ENCODE measurements at places on chromosomes 12 and 14. TPM values are rescaled to one million over a fixed set of nuclear protein-coding genes. Genes with fewer than 3 reads are reported as not detected.

- no peak for DNase-seq
- H3K27me3 ChIP-seq = no peaks in the 10 kb centered on the region
- H3K36me3 ChIP-seq = no peaks in the 10 kb centered on the region
- no peaks in the 10 kb centered on the region for H3K4me1 ChIP-seq
- no peak overlapping the region for H3K4me3 ChIP-seq
Measured at GRCh38 chr14:79225815-79226214, 985.5 kb downstream of the DIO2 start.

DNA sequence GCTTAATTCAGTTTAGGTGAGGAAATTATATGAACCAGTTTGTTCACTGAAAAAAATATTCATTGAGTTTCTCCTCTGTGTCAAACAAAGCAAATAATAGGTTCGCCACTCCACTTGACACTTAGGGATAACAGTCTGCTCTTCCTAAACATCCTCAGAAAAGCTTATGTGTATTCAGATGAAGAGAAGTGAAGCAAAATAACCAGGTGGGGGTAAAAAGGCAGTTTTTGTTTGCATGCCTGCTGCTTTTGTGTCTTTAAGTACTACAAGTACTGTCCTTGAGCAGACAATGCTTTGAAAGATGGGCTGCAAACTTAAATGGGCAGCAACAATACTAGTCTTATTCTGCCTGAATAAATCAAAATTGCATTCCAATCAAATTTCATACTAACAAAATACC lies 910.7 kb upstream of the MDGA2 start:
- no peaks in the 10 kb centered on the region for H3K4me1 ChIP-seq
- H3K36me3 ChIP-seq = no peaks in the 10 kb centered on the region
- no peak overlapping the region for H3K27ac ChIP-seq

- H3K27me3 ChIP-seq = no peaks in the 10 kb centered on the region
- H3K27ac ChIP-seq = no peak overlapping the region
- no peaks in the 10 kb centered on the region for H3K36me3 ChIP-seq
- no peak for DNase-seq
Measured at GRCh38 chr14:70785556-70785955, 23.8 kb downstream of the MAP3K9 start.

GRCh38 chr12:93714382-93714781 lies 37.2 kb downstream of the CRADD start:
- H3K27ac ChIP-seq = no peak overlapping the region
- no peaks in the 10 kb centered on the region for H3K4me1 ChIP-seq
- H3K4me3 ChIP-seq = no peak overlapping the region
- H3K36me3 ChIP-seq = no peaks in the 10 kb centered on the region
- no peak for DNase-seq

DNA sequence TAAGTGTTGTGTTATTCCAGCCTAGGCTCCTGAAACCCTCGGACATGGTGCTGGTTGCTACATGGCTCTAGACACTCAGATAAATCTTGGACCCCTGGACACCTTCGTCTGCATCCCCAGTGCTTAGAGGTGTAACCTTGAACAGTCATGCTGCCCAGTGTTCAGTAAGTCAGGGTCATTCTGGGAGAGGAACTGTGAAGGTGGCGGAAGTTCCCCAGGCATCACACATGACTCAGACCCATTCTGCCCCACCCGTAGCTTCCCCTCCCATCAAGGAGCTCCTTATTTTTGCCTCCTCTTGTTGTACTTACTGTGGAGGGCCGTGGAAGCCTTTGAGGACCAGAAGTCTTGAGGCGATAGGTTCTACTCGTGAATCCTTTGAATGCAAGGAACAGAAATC lies 18.1 kb upstream of the SSPN start:
- no peaks in the 10 kb centered on the region for H3K27me3 ChIP-seq
- no peak overlapping the region for H3K4me3 ChIP-seq
- no peaks in the 10 kb centered on the region for H3K4me1 ChIP-seq
- H3K27ac ChIP-seq = no peak overlapping the region
- H3K36me3 ChIP-seq = no peaks in the 10 kb centered on the region
- no peak for DNase-seq

DNA sequence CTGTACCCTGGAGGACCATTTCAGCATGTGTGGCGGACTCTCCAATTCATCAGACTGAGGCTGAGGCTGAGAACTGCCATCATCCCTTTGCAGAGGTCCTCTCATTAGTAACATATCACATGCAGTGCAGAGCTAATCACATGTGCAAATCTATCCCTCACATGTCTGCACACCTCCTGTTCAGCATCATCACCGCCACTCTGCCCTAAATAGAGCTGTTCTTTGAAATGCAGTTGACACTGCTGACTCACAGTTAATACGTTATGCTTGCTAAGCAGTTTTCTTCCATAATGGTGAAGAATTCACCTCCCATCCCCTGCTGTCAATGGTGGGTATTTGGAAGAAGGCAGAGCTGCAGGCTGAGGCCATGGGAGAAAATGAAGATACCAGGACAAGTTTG lies 85.0 kb upstream of the ANO2 start:
- no peak for DNase-seq
- no peaks in the 10 kb centered on the region for H3K27me3 ChIP-seq
- H3K4me3 ChIP-seq = no peak overlapping the region
- no peaks in the 10 kb centered on the region for H3K36me3 ChIP-seq
- no peak overlapping the region for H3K27ac ChIP-seq

- peaks cover 4% of the 10 kb centered on the region for H3K4me1 ChIP-seq
- H3K27ac ChIP-seq = no peak overlapping the region
- no peak overlapping the region for H3K4me3 ChIP-seq
- H3K36me3 ChIP-seq = no peaks in the 10 kb centered on the region
- DNase-seq = no peak
Measured at GRCh38 chr12:62681306-62681705, 214.7 kb downstream of the MON2 start.

DNA sequence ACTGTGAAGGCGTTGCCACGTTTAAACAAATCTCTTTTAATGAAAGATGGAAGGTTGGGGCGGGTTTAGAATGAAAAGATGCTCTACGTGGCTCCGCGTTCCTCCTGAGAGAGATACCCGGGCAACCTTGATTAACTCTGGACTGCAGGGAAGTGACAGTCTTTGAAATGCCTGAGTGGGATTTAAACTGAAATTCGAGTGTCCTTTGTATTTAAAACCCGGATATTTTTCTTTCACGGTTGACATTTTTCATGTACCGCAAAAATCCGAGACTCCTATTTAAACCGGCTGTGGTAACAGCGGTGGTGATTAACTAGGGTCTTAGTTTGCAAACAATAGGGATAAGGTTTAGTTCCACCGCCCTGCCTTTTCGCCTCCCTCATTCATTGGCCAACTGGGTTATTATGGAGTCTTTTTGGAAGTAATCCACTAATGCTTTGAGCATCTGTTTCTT lies 707 bp downstream of the G2E3 start:
- no peak overlapping the region for H3K27ac ChIP-seq
- DNase-seq = no peak
- peak overlapping the region; percentile 84 for H3K4me3 ChIP-seq
- H3K4me1 ChIP-seq = no peaks in the 10 kb centered on the region
- no peaks in the 10 kb centered on the region for H3K27me3 ChIP-seq

- H3K27me3 ChIP-seq = peaks cover 2% of the 10 kb centered on the region
- peaks cover 20% of the 10 kb centered on the region for H3K36me3 ChIP-seq
- no peak overlapping the region for H3K27ac ChIP-seq
- DNase-seq = no peak
- H3K4me1 ChIP-seq = no peaks in the 10 kb centered on the region
Measured at GRCh38 chr14:61733972-61734371, 28.2 kb upstream of the SNAPC1 start.

DNA sequence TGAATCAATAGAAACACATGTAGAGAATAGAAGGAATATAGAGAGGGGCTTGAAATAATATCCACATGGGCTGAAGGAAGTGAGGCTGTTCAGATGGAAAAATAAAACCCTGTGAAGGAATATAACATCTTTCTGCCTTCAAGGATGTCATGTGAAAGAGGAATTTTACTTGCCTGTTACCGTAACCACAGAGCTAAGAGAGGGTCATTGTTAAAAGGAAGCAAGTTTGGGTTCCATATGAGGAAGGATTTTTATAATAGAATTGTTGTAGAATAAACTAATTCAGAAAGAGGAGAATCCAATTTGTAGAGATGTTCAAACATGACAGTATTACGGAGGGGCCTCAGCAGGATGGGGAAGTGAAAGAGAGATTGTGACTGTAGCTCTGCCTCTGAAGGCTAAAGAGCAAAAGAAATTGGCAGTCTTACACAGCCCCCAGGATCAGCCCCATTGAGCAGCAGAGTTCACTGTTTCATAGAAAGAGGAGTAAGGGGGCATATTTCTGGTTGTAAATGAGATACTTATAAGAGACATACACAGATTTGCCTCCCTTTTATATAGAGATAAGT lies 41.8 kb upstream of the PTPRR start:
- peaks cover 1% of the 10 kb centered on the region for H3K27me3 ChIP-seq
- no peaks in the 10 kb centered on the region for H3K36me3 ChIP-seq
- H3K4me3 ChIP-seq = no peak overlapping the region
- H3K4me1 ChIP-seq = no peaks in the 10 kb centered on the region
- DNase-seq = no peak

DNA sequence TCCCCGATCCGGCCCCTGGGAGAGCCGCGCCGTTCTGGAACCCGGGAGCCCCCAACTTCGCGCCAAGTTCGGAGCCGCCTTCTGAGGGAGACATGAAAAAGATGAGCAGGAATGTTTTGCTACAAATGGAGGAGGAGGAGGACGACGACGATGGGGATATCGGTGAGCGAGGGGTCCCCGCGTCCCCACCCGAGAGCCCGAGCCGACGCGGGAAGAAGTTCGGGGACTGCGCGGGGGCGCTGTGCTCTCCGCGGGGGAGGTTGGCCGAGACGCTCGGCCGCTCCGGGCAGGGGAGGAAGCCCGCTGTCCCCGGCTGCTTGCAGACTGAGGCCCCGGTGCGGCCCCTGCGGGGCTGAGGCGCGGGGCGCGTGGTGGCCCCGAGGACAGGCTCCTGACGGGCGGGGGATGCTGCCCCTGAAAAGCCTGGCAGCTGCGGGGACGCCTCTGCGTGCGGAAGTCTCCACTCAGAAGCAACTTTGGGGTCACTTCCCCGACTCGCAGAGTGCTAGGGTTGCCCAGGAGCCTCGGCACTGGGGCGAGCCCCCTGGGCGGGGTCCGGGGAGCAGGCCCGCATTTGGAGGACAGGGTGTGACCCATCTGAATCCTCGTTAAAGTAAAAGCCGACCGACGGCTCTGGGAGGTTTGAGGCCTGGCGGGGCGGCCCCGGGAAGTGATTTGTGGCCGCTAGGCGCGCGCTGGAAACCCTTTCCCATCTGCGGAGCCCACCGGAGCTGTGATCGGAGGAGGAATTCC lies 511 bp downstream of the ANO6 start:
- no peaks in the 10 kb centered on the region for H3K4me1 ChIP-seq
- peak; percentile 74 for DNase-seq
- peak overlapping the region; percentile 94 for H3K4me3 ChIP-seq
- no peaks in the 10 kb centered on the region for H3K27me3 ChIP-seq
- H3K36me3 ChIP-seq = no peaks in the 10 kb centered on the region

- no peaks in the 10 kb centered on the region for H3K27me3 ChIP-seq
- no peaks in the 10 kb centered on the region for H3K4me1 ChIP-seq
- no peaks in the 10 kb centered on the region for H3K36me3 ChIP-seq
Measured at GRCh38 chr14:96191841-96192462, 12.7 kb upstream of the BDKRB2 start.

DNA sequence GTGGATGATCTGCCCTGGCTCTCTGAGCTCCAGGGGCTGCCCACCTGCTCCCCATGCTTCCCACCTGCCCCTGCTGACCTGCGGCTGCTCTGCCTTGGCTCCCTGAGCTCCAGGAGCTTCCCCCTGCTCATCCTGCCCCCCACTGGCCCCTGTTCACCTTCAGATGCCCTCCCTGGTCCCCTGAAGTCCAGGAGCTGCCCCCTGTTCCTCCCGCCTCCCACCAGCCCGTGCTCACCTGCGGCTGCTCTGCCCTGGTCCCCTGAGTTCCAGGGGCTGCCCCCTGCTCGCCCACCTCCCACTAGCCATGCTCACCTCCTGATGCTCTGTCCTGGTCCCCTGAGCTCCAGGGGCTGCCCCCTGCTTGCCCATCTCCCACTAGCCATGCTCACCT lies 219.7 kb downstream of the TMEM121 start:
- DNase-seq = no peak
- H3K4me1 ChIP-seq = no peaks in the 10 kb centered on the region
- H3K27me3 ChIP-seq = no peaks in the 10 kb centered on the region
- no peaks in the 10 kb centered on the region for H3K36me3 ChIP-seq
- H3K27ac ChIP-seq = no peak overlapping the region

DNA sequence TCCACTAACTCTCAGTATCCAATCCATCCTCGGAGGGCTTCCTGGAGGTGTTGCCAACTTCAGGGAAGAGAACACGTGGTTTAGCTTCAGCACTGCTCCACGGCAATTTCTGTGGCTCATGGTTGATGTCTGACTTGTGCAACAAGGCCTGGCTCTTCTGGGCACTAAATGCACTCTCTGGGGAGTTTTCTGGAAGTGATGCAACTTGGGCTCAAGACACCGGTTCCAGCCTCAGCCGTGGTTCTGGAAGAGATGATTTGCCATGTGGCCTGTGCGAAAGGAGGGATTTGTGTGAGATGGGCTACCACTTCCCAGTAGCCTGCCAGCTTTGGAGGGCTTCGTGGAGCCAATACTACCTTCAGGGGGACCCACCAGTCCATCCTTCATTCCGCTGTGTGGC lies 118.6 kb upstream of the RTL1 start:
- H3K27me3 ChIP-seq = no peaks in the 10 kb centered on the region
- H3K36me3 ChIP-seq = no peaks in the 10 kb centered on the region
- no peaks in the 10 kb centered on the region for H3K4me1 ChIP-seq
- no peak for DNase-seq

DNA sequence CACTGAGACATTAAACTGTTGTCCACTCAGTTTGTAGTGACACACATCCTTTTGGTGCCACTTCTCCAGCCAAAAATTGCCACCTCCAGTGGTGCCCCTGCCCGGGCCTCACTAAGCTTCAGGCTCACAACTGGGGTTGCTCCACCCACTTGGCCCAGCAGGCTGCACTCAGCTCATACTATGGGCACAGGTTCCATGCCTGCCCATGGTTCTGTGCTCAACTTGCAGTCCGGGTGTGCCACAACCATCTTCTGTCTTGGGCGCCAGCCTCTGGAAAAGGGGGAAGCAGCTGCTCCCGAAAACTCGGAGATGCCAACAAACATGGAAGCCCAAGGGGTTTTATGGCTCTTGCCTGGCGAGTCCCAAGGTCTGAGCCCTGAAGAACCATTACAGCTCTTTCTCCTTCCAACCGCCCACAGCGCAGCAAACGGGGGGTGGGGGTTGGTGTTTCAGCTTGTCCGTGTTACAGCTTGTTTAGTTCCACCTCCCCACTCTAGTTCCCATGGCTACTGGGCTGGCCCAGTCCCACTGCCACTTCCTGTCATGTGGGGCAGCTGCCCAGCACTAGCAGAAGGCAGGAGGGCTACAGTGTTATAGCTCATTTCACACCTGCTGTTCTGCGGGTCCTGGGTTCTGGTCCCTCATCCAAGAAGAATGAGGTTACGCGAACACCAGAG lies 998.3 kb downstream of the SLC16A7 start:
- no peaks in the 10 kb centered on the region for H3K36me3 ChIP-seq
- H3K27me3 ChIP-seq = no peaks in the 10 kb centered on the region
- no peak for DNase-seq
- no peak overlapping the region for H3K27ac ChIP-seq

- no peak overlapping the region for H3K27ac ChIP-seq
- H3K27me3 ChIP-seq = no peaks in the 10 kb centered on the region
- no peaks in the 10 kb centered on the region for H3K4me1 ChIP-seq
Measured at GRCh38 chr14:54207476-54208462, 189.0 kb upstream of the CDKN3 start.

Gene OR4K15
- not detected for total RNA-seq

Gene SERPINA6
- total RNA-seq = not detected

Gene TTC9
- 29.5 TPM for total RNA-seq

Gene PRB2
- not detected for total RNA-seq

Gene HOXC5
- total RNA-seq = not detected

Gene CLEC6A
- not detected for total RNA-seq

Gene PLEKHD1
- 0.48 TPM for total RNA-seq

Gene ATN1
- total RNA-seq = 69.6 TPM

Measured in H1 (cell line).